ENCODE measurements at places on chromosomes 6 and 20.

DNA sequence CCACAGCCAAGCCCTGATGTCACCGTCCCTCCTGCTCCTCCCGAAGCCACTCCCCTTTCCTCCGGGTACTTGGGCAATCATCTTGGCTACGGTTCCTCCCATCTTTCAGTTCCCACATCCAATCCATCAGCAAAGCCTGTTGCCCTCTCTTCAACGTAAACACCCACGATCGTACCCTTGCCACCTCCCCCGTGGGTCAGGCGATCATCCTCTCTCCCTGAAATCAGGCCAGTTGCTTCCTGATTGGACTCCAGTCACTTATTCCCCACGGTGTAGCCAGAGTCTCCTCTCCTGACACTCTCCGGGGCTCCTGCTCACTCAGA lies 44.5 kb downstream of the SULF2 start:
- DNase-seq, result no peak

DNA sequence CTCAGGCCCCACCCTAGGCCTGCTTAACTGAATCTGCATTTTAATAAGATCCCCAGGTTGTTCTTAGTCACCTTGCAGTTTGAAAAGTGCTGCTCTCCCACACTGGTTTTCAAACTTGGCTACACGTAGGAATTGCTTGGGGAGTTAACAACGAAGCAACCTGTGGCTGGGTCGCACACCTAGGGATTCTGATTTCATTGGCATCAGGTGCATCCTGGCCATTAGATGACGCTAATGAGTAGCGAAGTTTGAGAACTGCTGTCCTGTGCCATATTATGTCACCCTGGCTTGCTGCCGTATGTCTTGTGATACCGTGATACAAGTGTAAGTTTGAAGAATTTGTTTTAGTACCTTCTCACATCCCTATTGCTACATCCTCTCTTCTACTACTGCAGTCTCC lies 28.2 kb upstream of the FUCA2 start:
- DNase-seq, result no peak

GRCh38 chr20:32326504-32326845 lies 31.7 kb upstream of the ASXL1 start:
- DNase-seq, result no peak

DNA sequence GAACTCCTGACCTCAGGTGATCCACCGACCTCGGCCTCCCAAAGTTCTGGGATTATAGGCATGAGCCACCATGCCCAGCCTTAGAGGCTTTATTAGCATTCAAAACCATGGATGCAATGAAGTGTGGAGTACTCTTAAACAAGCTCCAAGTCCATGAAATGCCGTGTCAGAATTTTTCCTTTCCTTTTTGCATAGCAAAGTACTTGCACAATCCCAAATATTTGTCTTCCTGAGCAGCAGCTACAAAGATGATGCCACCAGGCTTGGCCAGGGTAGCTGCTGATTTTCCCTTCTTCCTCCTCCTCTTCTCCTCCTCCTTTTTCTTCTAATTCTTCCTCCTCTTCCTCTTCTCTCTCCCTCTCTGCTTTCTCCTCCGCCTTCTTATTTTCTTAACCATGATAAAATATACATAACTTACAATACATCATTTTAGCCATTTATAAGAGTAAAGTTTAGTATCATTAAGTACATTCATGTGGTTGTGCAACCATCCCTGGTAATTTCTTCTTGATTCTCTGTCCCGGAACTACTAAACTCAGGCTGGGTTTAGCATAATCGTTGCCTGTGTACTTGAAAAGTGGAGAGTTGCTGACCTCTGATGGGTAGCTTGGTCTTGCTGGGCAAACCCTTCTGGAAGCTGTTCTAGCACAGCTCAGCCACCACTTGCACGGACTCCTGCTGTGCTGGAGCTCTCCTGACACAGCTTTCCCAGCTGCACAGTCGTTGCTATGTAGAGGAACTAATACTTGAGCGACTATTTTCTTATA lies 20.3 kb downstream of the MUCL3 start:
- DNase-seq, result no peak
